Myocyte (in vitro differentiated cells): ENCODE measurements at places on chromosomes 6 and 20.

- DNase-seq: peak; percentile 34
Observed at GRCh38 chr6:122799916-122800686, 11.0 kb downstream of the SMPDL3A start.

DNA sequence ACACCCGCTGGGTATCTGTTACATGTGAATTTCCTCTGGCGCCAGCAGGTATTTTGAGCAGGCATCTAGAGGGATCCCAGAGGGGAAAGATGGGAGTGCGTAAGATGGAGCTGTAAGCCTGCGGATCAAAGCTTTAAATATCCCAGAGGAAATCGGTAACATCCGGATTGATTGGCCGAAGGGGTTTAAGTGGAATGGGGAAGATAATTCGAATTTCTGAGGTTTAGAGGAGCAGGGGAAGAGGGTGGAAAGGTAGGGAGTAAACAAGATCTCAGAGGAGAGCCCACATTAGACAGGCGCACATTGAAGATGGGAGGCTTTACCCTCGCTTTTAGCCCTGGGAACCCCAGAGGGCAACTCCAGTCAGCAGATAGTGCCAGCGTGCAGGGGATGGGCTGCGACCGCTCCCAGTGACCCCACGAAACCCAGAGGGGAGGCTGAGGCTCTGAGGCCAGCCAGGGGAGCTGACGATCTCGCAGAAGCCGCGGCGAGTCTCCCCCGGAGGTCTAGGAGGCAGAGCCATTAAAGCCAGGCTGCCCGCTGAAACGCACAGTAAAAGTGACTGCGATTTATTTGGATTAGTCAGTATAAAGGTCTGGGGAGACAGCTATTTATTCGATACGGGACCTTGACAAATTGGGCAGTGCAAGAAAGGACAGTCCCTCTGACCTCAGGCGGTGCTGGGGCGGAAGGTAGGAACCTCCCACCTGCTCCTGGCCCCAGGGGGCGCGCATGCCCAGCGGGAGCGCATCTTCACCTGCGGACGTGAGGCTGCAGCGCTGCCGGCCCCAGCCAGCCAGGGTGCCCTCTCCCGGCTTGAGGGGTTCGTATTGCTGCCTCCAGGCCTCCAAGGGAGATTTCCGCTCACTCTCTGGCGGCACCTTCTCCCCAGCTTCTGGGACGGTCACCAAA, 34.3 kb upstream of the TCF21 start:
- no peak for DNase-seq

GRCh38 chr6:90194371-90194841, 102.2 kb downstream of the BACH2 start:
- DNase-seq: peak; percentile 66

- peak; percentile 27 for DNase-seq
Observed at GRCh38 chr20:63056236-63057170, 49.7 kb upstream of the BHLHE23 start.

DNA sequence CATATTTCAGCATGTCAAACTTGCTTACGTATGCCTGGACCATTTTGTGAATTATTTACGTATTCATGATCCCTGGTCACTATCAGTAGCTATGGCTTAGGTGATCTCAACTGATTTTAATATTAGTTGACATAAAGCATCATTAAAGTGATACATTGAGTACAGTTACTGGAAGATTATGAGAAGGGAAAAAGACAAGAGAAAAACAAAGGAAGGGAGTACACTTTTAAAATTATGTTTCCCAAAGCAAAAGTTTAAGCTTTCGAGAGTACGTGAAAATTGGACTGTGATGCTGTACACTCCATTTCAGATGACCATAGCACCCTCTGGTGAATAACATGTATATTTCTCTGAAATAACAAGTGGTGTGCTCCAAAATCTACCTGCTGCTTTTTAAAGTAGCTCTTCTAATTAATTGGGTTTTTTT, 215.0 kb upstream of the HSF2 start:
- DNase-seq: peak; percentile 36

DNA sequence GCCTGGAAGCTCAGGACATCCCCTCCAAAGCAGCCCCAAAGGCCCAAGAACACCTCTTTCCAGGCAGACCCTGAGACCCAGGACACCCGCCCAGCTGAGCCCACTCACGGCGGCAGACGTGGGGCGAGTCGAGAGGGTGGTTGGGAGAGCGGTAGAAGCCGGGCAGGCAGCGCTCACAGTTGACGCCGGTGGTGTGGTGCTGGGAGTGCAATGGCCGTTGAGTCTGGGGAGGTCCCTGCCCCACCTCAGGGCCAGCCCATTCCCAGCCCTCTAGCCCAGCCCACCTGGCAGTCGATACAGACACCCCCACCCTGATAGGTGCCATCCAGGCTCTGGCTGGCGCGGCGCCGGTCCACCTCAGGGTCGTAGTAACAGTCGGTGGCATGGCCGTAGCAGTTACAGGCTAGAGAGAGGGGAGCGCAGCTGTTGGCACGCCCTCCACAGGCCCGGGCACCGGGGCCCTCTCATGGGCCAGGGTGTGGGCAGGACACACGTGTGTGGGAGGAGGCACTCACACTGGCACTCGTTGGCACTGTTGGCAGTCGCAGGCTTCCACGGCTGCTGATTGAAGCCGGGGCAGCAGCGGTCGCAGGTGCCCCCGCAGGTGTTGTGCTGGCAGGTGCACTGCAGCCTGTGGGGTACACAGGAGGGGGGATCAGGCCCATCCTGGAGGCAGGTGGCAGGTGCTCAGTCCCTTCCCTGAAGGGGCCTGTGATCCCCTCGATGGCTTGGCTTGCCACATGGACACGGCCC, 20.5 kb downstream of the LAMA5 start:
- DNase-seq: no peak

DNA sequence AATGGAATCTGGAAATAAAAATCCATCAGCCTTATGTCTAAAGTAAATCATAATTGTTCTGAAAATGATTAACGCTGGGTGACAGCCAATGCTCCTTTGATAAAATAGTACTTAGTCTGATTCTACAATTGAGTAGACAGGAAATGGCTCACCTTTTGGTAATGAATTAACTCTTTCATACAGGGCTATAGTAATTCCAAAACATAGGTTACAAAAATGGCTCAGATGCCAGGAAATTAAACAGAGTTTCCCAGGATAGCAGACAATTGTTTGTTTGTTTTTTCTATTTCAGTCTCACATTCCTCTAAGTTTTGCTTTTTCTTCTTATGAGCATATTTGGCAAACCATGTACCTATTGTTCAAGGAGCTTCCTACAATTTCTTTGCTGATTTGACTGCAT, 257.2 kb upstream of the EPHA7 start:
- DNase-seq: no peak

DNA sequence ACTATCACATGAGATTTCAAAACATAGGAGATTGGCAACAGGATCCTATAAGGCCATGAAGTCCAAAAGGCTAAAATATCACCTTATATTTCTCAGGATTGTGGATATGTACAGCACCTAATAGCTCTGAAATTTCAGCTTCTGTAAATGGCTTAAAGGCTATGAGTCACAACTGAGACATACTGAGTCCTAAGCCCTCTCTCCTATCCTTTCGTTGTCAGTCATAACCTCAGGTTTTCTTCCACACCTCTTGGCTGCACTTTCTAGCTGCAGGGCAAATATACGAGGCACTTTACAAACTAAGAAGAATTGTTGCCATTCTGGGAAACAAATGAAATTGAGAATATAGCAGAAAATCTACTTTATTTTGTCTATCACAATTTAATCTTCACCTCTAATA, 969.9 kb upstream of the EPHA7 start:
- no peak for DNase-seq

- no peak for DNase-seq
Observed at GRCh38 chr6:37756135-37756534, 58.5 kb upstream of the MDGA1 start.

- DNase-seq: no peak
Observed at GRCh38 chr6:15888798-15889772, 226.3 kb upstream of the DTNBP1 start.

- peak; percentile 28 for DNase-seq
Observed at GRCh38 chr6:83518816-83519480, 6.6 kb downstream of the PRSS35 start.

- no peak for DNase-seq
Observed at GRCh38 chr6:29487660-29488059, at the start of gene MAS1L. TSS of gene MAS1L (minus strand) at chr6:29487956. CDS start at chr6:29487902, 54 bp downstream.

DNA sequence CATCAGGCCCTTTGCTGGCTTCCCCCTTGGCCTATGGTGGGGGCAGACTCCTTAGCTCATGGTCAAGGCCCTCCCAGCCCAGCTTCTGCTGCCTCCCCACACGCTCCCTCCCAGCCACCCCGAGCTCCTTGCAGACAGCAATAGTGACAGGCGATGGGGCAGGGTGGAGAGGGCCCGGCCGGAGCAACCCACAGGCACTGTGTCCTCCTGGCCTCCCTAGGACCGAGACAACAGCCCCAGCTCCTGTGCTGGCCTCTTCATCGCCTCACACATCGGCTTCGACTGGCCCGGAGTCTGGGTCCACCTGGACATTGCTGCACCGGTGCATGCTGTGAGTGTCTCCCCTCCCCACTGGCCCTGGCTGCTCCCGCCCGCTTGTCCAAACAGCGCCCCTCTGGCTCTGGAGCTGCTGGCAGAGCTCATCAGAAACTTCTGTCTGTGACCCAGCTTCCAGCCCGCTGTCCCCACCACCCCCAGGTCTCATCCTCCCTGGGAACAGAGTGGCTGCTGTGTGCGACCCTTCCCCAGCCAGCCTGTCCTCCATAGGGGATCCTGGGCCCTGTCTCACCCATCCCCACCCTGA, 21.8 kb downstream of the NPEPL1 start:
- no peak for DNase-seq

GRCh38 chr6:37251211-37251780, 6.3 kb upstream of the TBC1D22B start:
- no peak for DNase-seq

DNA sequence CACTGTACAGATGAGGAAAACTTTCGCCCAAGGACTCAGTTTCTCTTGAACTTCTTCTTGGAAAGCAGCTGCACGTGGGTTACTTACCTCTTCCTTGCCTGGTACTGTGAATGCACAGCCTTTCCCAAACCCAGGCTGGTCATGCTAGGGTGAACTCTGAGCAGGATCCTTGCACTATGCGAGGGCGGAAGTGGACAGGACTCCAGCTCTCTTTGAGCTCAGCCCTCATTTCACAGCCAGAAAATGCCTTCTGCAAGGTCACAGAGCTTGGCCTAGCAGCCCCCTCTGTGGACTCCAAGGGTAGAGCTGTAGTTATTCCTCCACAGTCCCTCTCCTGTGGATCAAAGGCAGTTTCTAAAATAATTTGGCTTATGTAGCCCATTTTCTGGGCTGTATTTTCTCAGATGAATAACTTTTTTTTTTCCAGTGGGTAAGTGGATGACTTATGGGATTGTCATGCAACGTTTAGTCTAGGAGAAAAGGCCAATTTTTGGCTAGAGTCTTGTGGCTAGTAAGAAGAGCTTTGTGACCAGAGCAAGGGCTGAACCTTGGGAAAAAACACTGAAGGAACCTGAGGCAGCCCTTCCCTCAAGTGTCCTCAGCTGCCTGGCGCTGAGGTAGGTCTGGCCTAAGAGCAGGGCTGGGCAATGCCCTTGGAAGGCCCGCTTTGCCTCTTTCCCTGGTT, 172.7 kb downstream of the SCP2D1 start:
- no peak for DNase-seq

- DNase-seq: no peak
Observed at GRCh38 chr20:62186887-62187866, 4.3 kb downstream of the MTG2 start.

DNA sequence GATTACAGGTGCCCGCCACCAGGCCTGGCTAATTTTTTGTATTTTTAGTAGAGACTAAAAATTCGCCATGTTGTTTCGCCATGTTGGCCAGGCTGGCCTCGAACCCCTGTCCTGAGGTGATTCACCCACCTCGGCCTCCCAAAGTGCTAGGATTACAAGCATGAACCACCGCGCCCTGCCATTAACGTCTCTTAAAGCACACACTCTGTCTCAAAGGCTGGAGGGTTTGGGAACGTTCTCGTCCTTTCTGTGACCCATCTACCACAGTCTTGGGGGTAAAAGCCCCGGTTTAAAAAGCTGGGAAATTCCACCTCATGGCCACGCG, 57.8 kb upstream of the ARID1B start:
- no peak for DNase-seq

- DNase-seq: peak; percentile 92
Observed at GRCh38 chr6:33737267-33738026, 9.3 kb downstream of the IP6K3 start.

- DNase-seq: no peak
Observed at GRCh38 chr6:156058356-156058755, 602.7 kb upstream of the NOX3 start.

DNA sequence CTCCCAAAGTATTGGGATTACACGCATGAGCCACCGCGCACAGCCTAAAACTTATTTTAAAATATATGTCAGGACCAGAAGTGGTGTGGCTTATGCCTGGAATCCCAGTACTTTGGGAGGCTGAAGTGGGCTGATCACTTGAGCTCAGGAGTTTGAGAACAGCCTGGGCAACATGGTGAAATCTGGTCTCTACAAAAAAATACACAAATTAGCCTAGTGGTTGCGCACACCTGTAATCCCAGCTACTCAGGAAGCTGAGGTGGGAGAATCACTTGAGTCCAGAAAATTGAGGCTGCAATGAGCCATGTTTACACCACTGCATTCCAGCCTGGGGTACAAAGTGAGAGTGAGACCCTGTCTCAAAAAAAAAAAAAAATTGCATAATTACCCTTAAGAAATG, 13.7 kb downstream of the PXT1 start:
- DNase-seq: no peak

- DNase-seq: no peak
Observed at GRCh38 chr6:118908441-118908840, 14.5 kb downstream of the ASF1A start.

DNA sequence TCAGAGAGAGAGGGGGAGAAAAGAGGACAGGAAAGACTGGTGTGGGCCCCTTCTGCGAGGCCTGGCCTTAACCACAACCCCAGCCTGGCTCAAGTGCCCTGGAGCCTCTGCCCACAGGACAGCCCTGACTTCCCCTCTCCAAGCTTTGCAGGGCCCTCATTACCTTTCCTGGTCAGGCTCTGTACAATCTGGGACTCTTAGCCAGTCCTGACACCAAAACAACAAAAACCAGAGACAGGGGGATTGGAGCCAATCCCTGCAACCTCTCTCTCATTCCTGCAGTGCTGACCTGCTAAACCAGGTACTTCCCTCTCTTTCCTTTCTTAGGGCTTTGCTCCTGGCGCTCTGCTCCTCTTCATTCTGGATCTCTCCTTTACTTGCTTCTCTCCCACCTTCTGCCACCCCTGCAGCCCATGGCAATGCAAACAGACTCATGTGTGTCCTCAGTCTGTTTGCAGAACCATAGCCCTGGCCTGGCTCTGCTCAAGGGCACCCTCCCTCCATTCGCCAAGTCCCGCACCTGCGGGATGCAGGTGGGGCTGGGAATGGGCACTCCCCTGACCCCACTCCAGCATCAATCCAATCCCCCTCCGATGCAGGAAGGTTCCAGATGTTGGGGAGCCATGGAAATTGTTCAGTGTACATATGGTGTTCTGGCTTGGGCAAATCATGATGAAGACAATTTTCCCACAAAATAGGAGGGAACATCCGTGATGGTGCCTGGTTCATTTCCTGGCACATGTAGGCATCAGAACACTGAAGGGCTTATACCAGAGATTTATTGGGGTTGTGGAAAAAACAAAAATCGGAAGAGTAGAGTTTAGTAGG, 38.1 kb downstream of the RPP40 start:
- DNase-seq: no peak
